Activated CD8-positive, alpha-beta memory T cell treated with anti-CD3 and anti-CD28 coated beads for 1 hour (primary cell): ENCODE measurements at places on chromosomes 6 and 20.

DNA sequence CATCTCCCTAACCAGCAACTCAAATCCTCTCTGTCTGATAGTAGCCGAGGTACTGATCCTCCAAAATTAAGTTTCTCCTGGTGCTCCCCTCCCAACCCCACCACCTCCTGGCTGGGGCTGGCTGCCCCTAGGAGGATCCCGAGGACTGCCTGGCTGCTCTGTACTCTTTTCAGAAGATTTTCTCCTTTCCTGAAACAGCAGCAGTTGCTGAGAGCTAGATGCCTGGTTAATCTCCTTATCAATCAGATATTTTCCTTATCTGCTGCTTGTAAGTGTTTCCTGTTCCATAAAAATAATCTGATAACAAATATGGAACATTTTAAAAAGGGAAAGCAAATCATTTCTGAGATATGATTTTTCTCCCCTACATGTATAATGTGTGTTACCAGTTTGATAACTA lies 52.8 kb downstream of the ZMYND8 start:
- DNase-seq, result no peak

DNA sequence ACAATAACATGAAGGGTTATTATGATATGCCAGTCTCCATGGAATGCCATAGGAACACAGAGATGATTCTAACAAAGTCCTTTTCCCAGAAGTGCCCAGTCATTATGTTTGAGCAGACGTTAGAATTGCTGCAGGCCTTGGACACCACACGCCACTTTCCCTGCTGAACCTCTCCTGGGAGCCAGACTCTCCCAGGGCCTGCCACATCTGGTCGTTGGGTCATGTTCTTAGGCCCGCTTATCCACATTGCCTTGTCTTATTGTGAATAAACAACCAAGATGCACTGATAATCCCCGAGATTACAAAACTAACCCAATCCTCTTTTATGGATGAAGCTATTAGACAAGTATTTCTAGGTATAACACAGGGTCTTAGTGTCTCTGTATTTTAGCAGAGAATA lies 276.5 kb upstream of the CITED2 start:
- DNase-seq, result no peak

- no peak for DNase-seq
Measured at GRCh38 chr6:44000164-44000842, 126.9 kb downstream of the MRPL14 start.

DNA sequence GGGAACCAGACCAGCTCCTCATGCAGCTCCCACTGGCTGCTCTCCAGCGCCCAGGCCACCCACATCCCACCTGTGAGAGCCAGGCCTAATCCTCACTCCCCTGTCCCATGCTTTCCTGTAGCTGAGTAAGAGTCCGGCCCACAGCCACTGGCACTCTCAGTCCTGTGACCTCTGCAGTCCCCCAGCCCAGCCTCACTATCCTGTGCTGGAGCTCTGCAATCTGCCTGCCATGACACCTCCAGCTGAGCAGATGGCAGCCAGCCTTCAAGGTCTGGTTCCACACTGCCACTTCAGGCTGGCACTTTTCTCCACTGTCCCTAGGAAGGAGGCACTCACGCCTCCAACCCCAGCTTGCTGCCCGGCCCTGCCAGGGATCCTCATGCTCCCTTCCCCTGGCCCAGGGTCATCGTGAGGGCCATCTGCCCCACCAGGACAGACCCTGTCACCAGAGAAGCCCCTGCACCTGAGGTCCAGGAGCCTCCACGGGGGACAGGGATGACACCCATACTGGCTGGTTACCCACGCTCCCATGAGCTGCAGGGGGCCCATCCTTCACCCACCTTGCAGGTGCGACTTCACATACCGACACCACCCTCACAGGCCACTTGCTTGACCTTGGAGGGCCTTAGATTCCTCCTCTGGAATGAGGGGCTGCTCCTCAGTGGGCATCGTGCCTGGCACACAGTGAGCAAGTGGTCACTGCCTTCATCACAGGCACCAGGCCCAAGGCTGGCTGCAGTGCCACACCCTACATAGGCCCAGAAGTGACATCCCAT lies 100.1 kb downstream of the ASXL1 start:
- no peak for DNase-seq

GRCh38 chr6:21214738-21215448 lies 378.7 kb upstream of the SOX4 start:
- DNase-seq, result no peak

- no peak for DNase-seq
Measured at GRCh38 chr20:408843-409696, 971 bp downstream of the RBCK1 start.

DNA sequence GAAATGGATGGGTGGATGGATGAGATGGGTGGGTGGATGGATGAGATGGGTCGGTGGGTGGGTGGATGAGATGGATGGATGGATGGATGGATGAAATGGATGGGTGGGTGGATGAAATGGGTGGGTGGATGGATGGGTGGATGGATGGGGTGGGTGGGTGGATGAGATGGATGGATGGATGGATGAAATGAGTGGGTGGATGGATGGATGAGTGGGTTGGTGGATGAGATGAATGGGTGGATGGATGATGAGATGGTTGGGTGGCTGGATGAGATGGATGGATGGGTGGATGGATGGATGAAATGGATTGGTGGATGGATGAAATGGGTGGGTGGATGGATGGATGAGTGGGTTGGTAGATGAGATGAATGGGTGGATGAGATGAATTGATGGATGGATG lies 35.7 kb downstream of the THBS2 start:
- DNase-seq, result no peak

- DNase-seq, result no peak
Measured at GRCh38 chr6:149948011-149948410, 6.2 kb downstream of the ULBP2 start.

DNA sequence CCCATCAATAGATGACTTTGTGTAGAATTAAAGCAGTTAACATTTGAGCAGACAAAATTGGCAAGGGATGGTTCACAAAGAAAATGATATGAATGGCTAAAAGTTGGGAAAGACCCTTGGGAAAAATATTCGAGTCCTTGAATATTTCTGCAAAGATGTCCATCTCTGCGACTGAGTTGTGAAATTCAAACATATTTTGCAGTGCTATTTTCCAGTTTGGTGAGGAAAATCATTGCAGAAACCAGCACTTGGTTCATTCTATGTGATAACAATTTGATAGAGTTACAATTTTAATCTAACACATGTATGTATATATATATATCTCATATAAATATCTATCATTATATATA lies 6.1 kb upstream of the PRELID3B start:
- DNase-seq, result no peak

DNA sequence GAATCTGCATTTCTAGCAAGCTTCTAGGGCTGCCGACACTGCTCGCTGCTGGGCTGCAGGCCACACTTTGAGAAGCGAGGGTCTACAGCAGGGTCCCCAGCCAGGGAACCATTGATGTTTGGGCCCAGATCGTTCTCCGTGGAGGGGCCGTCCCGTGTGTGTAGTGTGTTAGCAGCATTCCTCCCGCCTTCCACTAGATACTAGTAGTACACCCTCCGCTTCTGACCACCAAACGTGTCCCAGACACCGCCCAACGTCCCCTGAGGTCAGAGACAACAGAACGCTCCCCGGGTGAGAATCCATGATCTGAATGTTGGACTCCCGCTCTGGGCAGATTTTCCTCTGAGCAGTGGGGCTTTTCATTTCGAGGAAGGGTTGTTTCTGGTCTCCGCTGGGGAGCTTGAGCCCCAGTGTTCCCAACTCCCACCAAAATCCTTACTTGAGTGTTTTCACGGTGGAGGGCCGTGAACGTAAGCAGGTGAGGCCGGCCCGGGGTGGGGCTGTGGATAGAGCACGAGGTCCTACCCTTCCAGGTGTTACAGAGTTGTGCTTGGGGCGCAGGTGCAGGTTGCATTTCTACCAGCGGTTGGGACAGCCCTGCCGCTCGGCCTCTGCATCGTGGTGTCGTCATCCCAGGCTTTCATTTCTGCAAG lies 124.6 kb downstream of the SYCP2 start:
- DNase-seq, result no peak

- no peak for DNase-seq
Measured at GRCh38 chr6:81612136-81612535, 140.3 kb downstream of the TENT5A start.

GRCh38 chr6:40512340-40512739 lies 74.8 kb downstream of the LRFN2 start:
- DNase-seq, result no peak

- DNase-seq, result no peak
Measured at GRCh38 chr6:87672641-87673040, 29.4 kb downstream of the AKIRIN2 start.

DNA sequence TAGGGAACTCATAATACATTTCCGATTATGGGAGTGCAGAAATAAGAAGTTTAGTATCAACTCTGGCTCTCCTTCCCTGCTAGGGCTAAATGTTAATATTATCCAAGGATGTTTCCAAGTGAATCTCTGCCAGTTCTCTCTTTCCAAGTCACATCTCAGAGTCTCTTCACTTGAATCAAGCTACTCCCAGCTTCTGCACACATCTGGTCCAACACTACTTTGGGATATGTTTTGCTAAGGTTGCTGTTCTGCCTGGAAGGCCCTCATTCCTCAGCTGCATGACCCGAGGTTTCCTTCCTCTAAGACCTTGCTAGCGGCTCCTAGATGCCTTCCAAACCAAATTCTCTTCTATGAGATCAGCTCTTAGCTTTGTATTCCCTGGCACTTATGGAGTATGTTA lies 331.8 kb downstream of the GJA1 start:
- no peak for DNase-seq

- DNase-seq, result no peak
Measured at GRCh38 chr20:15396026-15396425, 1058.6 kb upstream of the FLRT3 start.

DNA sequence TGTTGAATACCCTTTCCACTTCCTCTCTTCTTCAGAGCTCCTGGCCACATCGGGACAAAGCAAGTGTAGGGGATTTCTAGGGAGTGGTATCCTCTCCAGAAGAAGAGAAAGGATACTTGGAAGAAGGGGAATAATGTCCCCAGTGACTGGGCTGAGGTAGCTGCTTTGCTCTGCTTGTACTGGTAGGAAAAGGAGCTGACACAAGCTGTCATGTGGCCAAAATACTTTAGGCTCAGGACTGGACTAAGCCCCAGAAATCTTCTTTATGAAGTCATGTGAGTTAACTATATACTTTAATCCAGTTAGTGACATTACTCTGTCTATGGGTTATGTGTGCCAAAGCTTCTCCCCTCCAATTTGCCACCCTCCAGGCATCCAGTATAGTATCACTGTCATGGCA lies 40.5 kb downstream of the AKIRIN2 start:
- no peak for DNase-seq

- DNase-seq, result no peak
Measured at GRCh38 chr6:116127771-116128493, 2.0 kb upstream of the COL10A1 start.

- DNase-seq, result no peak
Measured at GRCh38 chr6:165167311-165167710, 142.1 kb downstream of the C6orf118 start.

- no peak for DNase-seq
Measured at GRCh38 chr20:33604084-33604990, 57.8 kb upstream of the C20orf144 start.

DNA sequence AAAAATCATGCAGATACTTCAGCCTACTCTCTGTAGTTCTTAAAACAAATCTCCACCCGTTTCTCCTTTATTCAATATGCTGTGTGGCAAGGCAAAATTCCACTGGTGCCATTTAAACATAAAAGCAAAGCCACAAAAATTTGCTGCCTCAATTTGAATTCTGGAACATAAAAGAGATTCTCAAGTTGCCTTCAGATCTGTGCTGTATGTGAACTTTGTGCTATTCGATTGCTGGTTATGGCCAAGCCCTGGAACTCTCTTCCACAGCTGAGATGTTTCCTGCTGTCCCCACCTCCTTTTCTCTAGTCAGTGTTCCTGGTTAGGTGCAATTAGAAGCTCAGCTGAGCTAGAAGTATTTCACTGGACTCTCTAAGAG lies 395.3 kb upstream of the BTBD3 start:
- no peak for DNase-seq

- DNase-seq, result no peak
Measured at GRCh38 chr20:56634735-56635385, 5.8 kb downstream of the TFAP2C start.

DNA sequence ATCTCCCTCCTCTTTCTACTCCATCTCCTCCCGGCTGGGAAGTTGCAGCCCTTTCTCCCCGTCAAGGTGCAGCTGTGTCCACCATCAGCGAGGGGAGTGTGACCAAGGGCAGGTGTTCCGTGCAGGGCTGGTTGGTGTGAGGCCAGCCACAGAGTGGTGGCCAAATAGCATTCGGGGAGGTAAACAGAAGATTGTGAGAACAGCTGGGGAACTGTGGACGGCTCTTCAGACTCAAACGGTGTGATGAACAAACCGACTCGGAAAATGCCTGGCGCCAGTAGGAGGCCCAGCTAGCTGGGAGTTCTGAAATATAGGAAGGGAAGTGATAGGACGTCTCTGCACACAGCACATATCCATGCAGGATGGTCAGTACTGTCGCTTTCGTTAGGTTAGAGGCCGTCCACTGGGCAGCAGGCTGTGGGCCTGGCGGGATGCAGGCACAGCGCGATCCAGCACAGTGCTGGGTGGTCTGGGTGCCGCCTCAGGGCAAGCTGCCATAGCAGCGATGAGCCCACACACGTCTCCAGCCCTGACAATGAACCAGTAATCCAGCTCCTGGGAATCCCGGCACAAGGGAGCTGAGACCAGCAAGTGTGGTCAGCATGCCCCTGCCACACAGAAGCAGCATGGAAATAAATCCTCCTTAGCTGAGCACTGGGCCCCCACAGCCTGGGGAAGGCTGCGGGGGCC lies 258.1 kb downstream of the TAF4 start:
- DNase-seq, result no peak

DNA sequence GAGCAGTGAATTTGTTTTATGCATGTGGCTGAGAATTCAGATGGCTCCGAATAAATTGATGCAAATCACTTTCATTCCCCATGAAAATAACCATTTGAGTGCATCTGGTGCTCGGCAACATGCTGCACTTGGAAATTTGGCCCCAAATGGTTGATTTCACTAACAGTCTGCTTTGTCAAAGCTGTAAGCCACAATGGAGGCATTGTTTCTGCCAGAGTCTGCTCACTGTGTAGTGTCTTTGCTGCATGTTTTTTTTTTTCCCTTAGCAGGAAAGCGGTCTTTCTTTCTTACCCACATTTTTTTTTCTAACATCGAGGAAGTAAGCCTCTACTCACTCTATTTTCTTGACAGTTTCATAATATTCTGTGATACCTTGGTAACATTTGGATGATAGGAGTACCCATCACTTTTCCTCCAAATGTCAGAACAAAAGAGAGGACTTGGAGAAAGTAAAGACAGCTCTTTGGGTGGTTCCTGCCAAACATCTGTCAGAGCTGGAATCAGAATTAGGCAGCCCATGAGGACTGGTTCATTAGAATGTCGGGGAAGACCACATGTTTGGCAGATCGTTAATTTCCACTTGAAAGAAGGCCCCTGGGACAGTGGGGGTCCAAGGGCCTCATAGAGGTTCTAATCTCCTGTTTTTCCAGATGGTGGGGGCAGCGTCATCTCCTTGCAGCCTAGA lies 149.5 kb downstream of the DOK5 start:
- DNase-seq, result no peak
